ENCODE measurements at places on chromosomes 7 and 10.

DNA sequence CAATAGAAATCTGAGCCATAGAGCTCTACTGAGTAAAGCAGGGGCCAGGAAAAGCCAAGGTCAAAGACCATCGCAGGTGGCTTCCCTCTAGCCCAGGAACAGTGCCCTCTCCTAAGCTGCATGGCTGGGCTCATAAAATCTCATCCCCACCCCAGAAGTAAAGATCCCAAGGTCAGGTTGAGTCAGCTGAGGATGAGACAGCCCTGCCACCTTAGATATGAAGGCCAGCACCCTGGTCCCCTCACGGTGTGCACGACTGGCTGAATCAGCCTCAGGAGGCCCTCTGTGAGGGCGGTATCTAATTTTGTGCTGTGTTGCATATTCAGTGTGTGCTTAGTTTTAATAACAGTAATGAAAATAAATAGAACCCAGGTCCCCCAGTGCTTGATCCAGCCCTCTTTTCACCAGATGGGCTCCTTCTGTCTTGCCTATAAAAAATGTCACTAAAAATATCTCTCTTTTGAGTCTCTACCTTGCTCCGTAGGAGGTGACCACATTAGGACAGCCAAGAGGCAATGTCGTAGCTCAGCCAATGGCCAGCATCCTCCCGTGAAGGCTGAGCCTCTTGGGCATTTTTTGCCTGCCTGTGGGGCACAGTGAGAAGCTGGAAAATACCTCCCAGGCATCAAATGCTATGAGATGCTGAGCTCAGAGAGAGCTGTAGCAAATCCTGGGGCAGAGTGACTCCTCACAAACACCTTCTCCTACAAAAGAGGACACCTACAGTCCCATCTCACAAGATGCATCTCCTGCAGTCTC lies 424.0 kb downstream of the PLXNA4 start:
- no peak for DNase-seq

DNA sequence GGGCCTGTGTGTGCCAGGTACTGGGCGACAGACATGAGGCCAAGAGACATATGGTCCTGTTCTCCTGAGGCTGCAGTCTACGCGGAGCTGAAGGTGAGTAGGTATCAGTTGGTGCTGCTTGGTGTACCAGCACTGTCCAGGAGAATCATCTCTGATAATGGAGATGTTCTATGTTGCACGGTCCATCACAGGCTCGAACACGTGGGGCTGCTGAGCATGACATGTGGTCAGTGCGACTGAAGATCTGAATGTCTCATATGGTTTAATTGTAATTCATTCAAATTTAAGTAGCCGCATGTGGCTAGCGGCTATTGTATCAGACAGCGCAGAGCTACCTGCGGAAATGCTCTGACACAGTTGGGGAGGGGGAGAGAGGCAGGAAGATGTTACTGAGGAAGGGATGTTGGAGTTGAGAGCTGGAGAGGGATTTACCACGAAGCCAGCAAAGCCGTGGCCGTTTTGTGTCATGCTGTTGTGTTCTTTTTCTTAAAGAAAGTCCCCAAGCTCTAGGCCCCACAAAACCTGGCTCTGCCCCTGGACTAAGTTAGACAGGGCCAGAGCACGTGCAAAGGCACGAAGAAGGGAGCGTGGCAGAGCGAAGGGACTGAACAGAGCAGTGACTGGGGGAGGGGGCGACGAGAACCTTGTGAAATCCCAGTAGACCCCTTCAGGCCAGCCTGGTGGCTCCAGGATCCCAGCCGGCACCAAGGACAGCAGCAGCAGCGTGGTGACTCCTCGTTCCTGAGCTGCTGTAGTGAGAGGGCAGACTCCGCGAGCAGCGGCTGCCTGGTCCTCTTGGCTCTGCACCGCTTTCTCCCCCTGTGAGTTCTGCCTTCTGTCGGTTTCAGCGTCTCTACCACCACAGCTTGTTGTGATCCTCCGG lies 20.0 kb downstream of the SMKR1 start:
- DNase-seq = no peak

GRCh38 chr7:28956608-28957063 lies 1.5 kb downstream of the TRIL start:
- DNase-seq = no peak

GRCh38 chr7:30654296-30655090 lies 27.8 kb downstream of the CRHR2 start:
- DNase-seq = no peak

- no peak for DNase-seq
These were observed 150.3 kb upstream of the FAM20C start for GRCh38 chr7:41917-42565.

Measured in stimulated activated CD8-positive, alpha-beta memory T cell treated with anti-CD3 and anti-CD28 coated beads, Interleukin-7, amount 100 ng/mL, for 1 hour (primary cell).